ENCODE measurements at places on chromosomes 1 and 21. TPM values are rescaled to one million over a fixed set of nuclear protein-coding genes. Genes with fewer than 3 reads are reported as not detected.

Gene IRF2BP2
- 75.4 TPM for total RNA-seq

Gene DISP3
- under 0.01 TPM for total RNA-seq

Gene SPATA45
- not detected for total RNA-seq

Gene PDPN
- total RNA-seq = 1.5 TPM

Gene LRRC38
- total RNA-seq = 0.50 TPM

Gene DMRTA2
- 0.11 TPM for total RNA-seq

Gene ITLN2
- total RNA-seq = not detected

Gene MRAP
- not detected for total RNA-seq

Gene NES
- 32.2 TPM for total RNA-seq

Gene IL20
- not detected for total RNA-seq

Gene MX2
- total RNA-seq = 0.87 TPM

Gene IL22RA1
- under 0.01 TPM for total RNA-seq

Gene LRRC8B
- 1.8 TPM for total RNA-seq

Gene TAS1R1
- total RNA-seq = not detected

Gene BEST4
- total RNA-seq = 0.11 TPM

Gene MMEL1
- 0.22 TPM for total RNA-seq

Gene CHRM3
- total RNA-seq = not detected

Gene B3GALT2
- total RNA-seq = under 0.01 TPM

Gene UQCRHL
- total RNA-seq = 2.4 TPM

Gene KCNJ10
- not detected for total RNA-seq

Gene RAB25
- total RNA-seq = not detected

Gene GJB4
- total RNA-seq = not detected

Gene AGT
- 0.22 TPM for total RNA-seq

Gene CFHR2
- not detected for total RNA-seq

Gene HAO2
- total RNA-seq = not detected

Gene GALE
- 52.0 TPM for total RNA-seq

Gene S100A7
- not detected for total RNA-seq

Gene CYP4Z1
- total RNA-seq = not detected

Gene IL12RB2
- not detected for total RNA-seq

Gene PDC
- not detected for total RNA-seq

Gene GCSAML
- under 0.01 TPM for total RNA-seq

Gene PDE9A
- total RNA-seq = 1.9 TPM

Gene EXTL1
- total RNA-seq = 0.75 TPM

Gene PCP4
- total RNA-seq = not detected

Gene AK2
- total RNA-seq = 209 TPM

Gene RGS1
- not detected for total RNA-seq

Gene TCEA3
- total RNA-seq = 6.8 TPM

Gene INKA2
- total RNA-seq = 0.87 TPM

Gene NGF
- 7.9 TPM for total RNA-seq

Gene TLR5
- total RNA-seq = not detected

Gene OLFM3
- total RNA-seq = not detected

Gene TNNI3K
- total RNA-seq = not detected

Gene CA6
- total RNA-seq = not detected

Gene ADARB1
- total RNA-seq = 5.6 TPM

Gene LCE1F
- total RNA-seq = not detected

Gene LYPLA2
- 27.0 TPM for total RNA-seq

Gene C1QA
- not detected for total RNA-seq
